ENCODE measurements at places on chromosomes 5 and 9.

GRCh38 chr9:129458663-129459546 lies 162.0 kb downstream of the C9orf50 start:
- peak; percentile 33 for DNase-seq

GRCh38 chr5:76861612-76862011 lies 11.8 kb downstream of the S100Z start:
- DNase-seq, result no peak

DNA sequence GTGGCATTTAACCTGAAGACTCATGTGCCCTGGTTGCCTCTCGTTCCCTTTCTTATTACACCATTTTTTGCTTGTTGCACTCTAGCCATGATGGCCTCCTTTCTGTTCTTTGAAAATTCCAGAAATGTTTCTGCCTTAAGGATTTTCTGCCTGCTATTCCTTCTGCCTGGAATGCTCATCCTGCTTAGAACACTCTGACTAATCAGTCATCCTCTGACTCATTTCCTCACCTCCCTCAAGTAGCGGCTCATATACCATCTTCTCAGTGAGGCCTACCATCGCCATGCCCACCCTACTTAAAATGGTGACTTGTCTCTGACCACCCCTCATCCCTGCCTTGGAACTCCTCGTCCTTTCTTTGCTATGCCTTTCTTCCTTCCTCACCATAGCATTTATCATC lies 68.8 kb downstream of the KIF4B start:
- DNase-seq, result no peak

- no peak for DNase-seq
Observed at GRCh38 chr5:33938507-33938796, 2.3 kb downstream of the RXFP3 start.

DNA sequence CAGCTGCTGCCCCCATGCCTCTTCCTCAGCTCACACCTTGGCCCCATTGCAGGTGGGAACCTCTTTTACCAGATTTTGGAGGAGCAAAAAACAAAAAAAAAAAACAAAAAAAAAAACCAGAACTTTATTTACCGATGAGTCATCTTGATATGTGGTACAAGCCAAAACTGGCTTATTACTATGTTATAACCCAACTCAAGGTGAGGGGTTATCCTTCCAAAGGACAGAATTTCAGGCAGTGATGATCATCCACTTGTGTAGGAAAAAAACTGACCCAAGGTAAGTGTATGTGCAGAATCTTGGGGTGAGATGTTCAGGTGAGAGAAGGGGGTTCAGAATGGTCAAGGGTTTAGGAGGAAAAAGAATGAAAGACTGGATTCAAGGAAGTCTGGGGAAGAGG lies 142.6 kb upstream of the FST start:
- DNase-seq, result no peak

DNA sequence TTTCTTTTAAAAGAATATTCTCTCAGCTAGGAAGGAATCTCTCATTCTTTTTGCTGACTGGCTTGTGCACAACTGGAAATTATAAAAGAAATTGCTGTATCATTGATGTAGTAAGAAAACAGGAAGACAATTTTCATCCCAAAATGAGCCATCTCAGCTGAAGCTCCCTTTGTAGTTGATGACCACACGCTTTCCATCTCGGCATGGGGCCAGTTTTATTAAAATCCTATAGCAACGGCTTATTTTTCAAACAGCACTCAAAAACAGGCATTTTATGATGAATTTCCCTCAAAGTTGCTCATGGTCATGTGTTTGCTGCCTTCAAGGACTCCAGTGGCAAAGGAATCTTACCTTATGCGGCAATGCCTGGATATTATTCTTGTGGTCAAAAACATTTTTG lies 62.4 kb upstream of the GLIS3 start:
- no peak for DNase-seq

DNA sequence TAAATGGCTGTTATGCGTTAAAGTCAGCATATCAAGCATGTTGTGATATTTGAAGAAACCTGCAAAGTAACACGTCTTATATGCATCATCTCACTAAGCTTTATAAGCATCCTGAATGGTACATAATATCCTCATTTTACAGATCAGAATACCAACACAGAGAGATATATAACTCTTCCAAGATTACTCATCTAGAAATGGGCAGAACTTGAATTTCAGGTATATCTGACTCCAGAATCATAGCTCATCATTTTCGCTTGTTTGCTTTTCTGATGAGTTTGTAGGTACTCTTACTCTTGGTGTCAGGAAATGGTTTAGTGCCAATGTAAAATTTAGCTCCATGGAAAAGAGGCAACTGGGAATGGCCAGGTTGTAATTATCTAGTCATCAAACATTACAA lies 232.3 kb upstream of the ANKH start:
- DNase-seq, result no peak

GRCh38 chr5:65722575-65723403 lies 784 bp downstream of the NLN start:
- DNase-seq, result no peak

GRCh38 chr9:107361816-107362215 lies 78.7 kb downstream of the RAD23B start:
- DNase-seq, result no peak

DNA sequence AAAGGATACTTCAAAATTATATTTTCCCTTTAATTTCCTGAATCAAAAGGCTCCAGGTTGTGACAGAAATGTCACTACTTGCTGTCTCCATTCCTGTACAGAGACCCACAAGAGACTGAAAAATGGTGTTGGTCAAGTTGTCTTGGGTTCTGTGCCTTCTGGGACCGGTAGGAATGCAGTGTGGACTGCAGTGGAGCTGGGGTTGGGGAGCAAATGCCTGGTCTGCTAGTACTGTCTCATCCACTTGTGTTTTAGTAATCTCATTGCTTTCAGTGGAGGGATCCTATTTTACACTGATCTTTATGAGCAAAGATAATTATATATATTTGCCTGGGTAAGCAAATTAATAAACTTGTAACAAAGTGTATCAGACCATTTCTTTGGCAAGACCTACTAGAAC lies 24.2 kb upstream of the CATSPER3 start:
- DNase-seq, result no peak

GRCh38 chr9:72210522-72210921 lies 61.3 kb downstream of the GDA start:
- DNase-seq, result no peak

DNA sequence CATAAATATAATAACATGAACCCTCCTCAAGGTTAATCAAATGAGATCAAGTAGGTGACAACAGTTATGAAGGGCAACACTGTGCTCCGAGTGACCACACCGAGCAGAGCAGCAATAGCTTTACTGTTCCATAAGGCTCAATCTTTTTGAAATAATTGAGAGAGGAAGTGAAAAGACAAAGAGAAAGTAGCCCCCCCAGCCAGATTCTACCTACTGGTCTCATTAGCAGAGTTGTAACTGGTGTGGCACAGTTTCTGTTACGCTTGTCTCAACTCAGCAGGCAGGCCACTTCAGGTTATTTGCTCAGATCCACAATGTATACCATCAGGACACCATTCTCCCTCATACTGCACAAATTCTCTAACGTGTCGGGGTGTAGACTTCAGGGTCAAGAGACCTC lies 14.0 kb downstream of the PRUNE2 start:
- DNase-seq, result no peak

DNA sequence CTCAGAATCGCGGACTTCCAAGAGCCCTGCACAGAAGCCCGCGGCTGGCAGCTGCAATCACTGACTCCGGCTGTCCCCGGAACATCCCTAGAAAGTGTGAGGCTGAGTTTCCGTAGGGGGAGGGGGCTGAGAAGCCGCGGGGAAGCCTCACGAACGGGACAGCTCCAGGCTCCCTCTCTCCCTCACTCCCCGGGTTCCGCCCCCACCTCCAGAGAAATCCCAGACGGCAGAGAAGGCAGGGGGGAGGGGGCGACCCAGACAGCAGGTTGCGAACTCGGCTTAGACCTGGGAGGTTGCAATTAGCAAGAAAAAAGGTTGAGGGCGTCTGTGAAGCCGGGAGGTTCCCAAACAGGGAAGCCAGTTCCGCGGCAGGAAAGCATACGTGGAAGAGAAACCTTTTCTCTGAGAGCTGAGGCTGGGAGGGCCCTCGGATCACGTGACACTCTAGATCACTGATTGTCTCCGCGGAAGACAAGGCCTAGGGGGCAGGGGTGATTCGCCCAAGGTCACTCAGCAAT lies 73.8 kb upstream of the CPLX2 start:
- DNase-seq, result no peak

DNA sequence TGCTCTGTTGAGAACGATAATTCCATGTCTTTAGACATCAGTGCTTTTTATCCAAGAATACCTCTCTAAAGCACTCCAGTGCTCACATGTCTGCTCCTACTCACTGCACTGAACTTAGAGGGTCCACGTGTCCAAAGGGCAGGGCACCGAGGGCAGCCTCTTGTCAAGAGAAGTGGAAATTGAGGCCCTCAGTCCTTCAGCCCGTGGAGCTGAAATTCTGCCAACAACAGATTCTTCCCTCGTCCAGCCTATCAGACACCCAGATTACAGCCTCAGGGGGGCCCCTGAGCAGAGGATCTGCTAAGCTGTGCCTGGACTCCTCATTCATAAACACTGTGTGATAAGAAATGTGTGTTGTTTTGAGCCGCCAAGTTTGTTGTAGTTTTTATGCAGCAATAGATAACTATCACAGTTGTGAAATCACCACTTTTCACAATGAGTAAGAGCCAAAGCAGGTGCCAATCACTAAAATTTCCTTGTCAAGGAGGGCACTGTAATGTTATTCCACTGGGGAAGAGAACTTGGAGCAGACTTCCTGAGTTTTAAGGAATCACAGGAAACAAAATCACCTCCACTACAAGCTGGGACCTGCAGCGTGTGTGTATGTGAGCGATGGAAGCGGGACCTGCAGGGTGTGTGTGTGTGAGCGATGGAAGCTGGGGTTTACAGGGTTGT lies 58.8 kb upstream of the IGFBPL1 start:
- no peak for DNase-seq

DNA sequence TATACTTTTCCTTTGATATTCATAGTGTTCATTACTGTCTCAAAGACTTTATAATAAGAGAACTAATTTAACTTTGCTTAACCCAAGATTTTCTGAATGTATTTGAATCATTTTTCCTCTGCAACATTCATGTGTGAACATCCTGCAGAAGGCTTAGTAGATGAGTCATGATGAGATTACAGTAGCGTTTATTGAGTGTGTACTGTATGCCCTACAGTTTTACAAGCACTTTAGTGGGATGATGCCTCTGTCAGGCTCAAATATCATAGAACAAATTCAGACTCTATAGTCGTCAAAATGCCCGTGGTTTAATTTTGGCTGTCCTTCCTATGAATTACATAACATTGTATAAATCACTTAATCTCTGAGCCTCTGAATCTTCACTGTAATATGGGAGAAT lies 41.2 kb downstream of the FYB1 start:
- no peak for DNase-seq

- DNase-seq, result no peak
Observed at GRCh38 chr5:77337686-77338085, 127.2 kb downstream of the PDE8B start.

- DNase-seq, result no peak
Observed at GRCh38 chr9:33329117-33329563, 38.8 kb downstream of the NFX1 start.

DNA sequence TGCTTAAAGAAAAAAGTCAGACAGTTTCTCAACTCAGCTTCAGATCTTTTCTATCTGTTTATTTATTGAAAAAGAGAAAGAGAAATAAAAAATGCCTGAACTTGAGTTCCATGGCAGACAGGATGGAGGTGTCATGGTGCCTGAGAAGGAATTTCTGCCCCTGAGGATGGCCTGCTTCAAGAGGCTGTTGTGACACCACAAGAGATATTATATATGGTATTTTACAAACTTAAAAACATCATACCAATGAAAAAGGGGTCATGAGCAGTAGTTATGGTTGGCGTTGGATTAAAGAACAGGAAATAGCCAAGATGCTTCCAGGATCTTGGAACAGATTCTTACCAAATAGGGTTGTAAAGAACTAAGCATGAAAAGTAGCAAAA lies 344.6 kb downstream of the GLIS3 start:
- no peak for DNase-seq

DNA sequence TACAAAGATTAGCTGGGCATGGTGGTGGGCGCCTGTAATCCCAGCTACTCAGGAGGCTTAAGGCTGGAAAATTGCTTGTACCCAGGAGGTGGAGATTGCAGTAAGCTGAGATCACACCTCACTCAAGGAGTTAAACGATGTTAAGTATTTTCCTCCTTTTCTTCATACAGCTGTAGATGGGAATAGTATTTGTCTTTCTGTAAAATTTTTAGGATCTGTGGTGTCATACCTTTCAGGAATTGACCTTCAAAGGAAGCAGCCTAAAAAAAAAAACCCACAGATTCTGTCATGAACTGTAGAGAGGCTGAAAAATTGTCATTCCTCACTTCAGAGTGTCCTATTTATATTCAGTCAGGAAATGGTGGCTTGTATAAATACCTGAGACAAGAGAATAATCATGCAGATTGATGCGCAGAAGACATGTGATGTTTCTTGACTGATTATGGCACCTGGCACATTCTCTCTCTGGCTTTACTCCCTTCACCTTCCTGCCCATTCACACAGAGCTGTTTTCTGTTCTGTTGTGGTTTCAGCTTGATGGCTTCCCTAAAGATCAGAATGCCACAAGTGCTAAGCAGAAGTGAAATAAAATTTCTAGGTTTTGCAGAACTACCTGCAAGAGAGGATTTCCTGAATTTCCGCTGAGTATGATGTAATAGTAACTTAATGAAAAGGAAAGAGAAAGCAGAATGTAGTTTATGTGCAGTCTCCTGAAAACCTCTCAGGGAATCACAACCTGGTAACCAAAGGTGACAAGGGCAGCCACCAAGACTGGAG lies 3.8 kb downstream of the IFNA1 start:
- peak; percentile 65 for DNase-seq

GRCh38 chr5:89520771-89521170 lies 637.8 kb upstream of the MEF2C start:
- DNase-seq, result no peak

DNA sequence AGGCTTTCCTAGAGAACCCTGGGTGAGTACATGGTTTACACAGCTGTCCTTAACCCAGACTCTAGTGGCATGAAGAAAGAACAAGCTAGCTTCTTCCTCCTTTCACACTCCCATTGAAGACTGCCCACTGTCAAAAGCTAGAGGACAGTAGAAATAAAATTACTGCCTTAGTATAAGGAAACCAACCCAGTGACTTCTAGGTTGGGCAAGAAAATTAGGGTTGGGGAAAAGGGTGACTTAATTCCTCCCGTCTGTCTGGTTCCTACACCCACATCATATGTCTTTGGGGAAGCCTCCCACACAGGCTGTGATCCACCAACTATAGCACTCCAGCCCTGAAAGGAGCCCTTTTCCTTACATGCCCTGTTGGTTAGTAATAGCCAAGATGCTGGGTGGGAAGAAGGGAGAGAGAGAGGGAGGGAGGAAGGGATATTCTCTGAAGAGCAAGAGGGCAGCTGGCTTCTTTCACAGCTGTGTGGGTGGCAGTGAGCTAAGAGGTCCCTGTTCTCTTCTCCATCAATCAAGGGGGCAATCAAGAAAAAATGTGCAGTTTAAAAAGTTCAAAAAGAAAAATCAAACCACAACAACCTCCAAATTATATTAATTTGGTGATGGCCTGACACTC lies 21.7 kb downstream of the HBEGF start:
- no peak for DNase-seq
